Fibroblast of lung (primary cell): ENCODE measurements at places on chromosomes 4 and X. TPM values are rescaled to one million over a fixed set of nuclear protein-coding genes. Genes with fewer than 3 reads are reported as not detected.

DNA sequence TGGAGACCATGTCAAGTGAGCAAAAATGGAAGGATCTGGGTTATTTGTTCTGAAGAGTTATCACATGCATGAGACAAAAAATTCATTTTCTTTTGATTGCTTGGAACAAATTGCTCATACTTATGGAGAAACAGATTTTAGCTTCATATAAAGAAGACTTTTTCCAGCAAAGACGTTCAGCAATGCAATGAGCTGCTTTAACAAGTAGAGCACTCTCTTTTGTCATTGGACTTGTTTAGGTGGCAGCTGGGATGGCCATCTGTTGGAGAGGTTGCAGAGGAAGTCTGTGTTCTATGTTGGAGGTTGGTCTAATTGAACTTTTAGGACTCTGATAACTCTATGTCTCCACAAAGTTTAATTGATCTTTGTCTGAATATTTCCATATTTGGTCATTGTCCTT, 19.9 kb upstream of the CEP135 start:
- no peak for DNase-seq

DNA sequence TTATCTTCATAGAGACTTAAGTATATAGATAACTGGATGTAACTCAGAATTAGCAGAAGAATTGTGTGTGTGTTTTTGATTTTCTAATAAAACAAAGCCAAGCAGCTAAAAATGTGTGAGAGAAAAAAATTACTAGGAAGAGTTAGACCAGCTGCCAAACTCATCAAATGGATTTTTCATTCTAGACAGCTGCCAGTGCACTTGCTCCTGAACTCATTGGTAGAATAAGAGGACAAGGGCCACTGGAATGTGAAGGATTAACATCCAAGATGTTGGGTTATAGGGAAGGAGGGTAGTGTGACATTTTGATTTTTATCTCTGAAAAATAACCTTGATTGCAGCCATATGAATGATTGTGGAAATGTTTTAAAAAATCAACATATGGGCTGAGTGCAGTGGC, 49.7 kb downstream of the EGF start:
- no peak for DNase-seq

DNA sequence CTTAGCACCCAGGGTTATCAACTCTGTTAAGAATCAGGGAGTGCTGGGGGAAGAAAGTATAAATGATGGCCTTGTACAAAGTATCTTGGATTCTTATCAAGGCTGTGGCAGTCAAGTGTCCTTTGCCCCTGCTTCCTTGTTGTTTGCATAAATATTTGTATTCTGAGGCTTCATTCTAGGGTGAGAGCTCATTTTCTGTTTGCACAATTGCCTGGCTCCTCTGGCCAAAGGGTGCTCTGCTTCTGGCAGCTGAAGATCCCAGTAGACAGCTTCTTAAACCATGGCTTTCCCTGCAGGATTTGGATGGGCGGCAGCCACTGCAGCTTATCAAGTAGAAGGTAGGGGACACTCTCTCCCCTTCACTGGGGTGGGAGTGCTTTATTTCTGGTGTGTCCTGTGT, at the start of gene GBA3:
Gene GBA3, plus strand, starts transcription at position 202 of the 400 bp plus-strand sequence.
- DNase-seq: no peak

DNA sequence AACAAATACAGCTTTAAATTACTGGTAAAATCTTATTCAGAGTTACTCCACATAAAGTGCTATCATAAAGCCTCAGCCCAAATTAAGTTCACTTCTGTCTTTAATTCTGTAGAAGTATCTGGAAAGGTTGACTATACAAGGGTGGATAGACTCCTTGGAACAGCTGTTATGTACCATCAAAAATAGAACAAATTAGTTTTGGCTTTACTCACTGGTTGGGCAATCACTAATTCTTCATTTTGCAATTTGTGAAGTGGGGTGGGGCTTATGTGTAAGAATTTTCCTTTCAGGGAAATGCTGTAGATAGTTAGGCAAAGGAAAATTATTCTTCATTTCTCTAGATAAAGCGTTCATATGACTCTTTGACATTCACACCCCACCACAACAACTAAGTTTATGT, 7.8 kb downstream of the DIAPH2 start:
- no peak for DNase-seq

- peak; percentile 39 for DNase-seq
Measured at GRCh38 chrX:3403748-3404147, 57.3 kb upstream of the MXRA5 start.

DNA sequence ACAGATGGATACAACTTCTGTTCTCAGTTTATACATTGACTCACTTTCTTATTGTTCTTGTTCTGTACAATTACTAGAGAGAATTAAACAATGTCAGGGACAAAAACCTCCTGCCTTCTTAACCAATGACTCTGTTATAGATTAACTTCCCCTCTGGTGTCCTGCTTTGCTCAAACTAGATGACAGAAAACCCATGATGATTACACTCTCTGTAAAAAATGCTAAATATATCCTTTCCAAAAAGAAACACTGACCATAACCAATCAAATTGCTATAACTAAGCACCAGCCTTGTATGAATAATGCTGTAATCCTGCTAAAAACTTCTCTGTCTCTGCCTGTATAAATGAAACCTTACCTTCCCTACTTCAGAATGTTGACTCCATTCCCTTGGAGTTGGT, 29.8 kb upstream of the IL13RA2 start:
- peak; percentile 55 for DNase-seq

DNA sequence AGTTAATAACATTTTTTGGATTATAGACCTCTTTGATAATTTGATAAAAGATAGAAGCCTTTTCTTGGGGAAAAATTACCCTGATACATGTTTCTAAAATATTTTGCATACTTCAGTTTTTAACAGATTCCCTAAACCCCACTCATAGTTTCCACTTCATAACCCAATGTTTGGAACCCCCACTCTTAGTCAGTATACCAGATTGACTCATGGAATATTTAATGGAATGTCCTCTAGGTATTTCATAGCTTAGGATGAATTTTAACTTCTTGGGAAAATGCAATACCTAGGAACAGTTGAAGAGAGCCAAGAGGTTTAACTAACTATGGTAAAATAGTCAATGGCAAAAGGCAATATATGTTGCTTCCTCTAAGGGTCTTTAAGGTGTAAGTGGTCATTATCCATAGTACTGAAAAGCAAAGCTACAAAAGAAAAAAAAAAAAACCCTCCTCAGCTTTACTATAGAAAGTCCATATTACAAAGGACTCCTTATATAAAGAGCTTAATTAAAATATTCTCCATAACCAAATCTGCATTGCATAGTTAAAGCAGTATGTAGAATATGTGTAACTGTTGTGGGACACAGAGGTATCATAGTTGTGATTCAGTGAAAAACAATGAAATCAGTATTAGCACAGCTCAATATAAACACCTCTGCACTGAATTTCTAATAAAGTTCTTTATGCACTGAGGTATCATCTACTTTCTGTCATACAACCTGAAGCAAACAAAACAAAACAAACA, 159.9 kb downstream of the PCDH7 start:
- no peak for DNase-seq

GRCh38 chr4:155411546-155411945, 34.8 kb upstream of the MAP9 start:
- DNase-seq: no peak

DNA sequence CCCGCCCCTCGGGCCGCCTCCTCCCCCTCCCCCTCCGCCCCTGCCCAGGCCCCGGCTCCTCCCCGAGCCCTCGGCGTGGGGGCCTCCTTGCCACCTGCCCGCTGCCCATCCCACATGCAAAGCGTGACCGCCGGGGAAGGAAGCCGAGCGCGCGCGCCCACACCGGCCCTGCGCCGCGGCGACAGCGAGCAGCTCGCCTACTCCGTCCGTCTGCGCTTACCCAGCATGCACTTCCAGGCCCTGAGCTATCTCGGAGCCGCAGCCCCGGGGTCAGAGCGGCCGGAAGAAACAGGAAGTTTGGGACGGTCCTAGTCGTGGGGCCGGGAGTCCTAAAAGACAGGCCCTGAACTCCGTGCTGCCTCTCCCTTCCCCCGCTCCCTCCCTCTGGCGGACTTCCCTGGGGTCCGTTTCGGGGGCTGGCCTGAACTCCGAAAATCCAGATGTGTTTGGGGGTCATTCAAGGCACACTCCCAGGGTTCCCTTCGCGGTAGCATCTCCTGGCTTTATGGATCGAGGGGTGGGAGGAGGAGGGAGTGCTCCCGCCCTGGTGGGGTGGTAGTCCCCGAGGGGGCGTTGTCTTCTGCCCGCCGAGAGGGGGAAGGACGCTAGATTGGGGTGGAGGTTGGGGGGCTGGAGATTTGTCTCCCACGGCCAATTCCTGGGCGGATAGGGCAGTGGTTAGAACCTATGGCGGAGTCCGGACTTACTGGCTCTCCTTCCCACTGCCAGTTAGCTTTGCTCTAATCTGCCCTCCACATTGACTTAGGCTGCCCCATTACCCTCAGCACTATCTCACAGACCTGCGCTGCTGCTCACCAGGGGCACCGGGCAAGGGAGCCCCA, 25.0 kb upstream of the BCORL1 start:
- DNase-seq: peak; percentile 44

DNA sequence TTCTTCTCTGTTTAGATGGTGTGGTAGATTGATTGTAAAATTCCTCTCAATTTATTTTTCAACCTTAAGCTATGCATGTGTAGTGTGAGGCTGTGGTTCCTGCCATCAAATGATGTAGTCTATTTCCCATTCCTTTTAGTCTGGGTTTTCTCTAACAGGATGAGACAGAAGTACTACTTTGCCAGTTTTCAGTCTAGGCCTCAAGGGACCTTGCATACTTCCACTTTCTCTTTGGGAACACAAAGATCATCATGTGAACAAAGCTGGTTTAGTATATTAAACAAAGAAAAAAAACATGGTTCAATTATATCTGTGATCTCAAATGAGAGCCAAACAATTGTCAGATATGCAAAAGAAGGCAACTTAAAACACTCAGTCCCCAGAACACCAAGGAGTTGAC, 1284.0 kb downstream of the RAPGEF2 start:
- DNase-seq: no peak

DNA sequence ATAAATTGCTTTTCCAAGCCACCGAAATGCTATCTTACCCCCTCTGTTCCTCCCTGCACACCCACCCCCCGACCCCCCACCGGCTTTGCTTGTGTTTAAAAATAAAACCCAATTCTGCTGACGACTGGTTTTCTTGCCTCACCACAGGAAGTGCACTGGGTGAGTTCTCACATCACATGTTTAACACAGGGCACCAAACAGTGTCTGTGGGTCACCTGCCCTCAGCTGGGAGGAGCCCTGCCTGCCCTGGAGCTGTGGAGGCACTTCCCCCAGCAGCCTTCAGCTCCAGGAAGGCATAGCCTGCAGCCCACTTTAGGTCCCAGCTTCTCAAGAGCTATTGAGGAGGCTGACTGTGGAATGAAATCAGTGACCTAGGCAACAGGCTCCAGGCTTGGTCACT, 8.8 kb downstream of the TMEM255A start:
- no peak for DNase-seq

DNA sequence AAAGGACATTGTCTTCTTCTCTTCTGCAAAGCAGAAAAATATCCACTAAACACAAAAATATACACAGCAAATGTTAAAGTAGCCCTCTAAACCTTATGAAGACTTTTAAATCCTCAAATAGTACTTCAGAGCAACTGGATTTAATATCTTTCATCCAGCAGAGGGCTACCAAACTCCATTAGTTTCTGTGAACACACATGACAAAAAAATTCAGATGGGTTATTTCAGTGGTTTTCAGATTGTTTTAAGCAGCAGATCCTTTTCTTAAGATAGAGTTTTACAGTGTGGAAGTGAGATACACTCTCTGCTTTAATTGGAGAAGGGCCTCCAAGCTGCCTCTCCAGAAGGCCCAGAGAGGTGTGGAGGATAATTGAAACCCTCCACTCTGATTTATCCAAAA, 56.7 kb downstream of the ANK2 start:
- DNase-seq: peak; percentile 77

DNA sequence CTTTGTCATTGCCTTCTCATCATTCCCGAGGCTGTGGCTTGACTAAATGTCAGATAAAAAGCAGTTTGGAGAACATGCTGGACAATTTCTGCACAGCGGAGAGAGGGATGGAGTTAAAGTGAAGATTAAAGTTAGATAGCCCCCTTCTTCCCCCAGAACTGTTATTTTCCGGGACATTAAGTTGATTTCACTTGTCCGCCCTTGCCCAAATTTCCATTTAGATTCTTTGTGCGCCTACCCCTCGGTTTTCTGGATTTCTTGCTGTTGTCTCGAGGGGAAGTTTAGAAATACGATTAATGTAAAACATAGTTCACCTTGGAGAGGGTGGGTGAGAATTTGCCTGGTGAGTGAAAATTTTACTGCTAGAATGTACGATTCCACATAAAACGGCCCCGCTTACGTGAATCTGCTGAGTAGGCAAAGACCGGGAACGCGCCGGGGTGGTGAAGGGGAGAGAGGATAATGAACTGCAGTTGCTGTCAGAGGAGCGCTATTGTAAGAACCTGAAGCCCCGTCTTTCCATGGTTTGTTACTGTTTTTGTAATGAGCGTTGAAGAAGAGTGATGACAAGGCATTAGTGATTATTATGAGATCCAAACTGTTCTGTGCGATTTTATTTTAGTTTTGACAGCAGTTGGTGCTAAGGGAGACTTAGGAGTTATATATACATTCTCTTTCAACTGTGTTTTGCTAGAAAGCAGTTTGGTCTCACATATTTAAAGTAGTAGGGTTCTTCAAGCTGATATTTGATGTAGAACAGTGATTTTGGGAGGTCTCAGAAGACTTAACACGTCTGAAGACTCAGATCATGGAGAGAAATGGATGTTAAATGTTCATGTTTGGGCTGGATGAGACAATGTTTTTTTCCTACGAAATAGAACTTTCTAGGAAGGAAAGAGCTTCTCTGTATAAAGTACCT, 73.0 kb downstream of the AFF1 start:
- DNase-seq: peak; percentile 50

- no peak for DNase-seq
Measured at GRCh38 chrX:72079607-72080006, 52.1 kb downstream of the RTL5 start.

DNA sequence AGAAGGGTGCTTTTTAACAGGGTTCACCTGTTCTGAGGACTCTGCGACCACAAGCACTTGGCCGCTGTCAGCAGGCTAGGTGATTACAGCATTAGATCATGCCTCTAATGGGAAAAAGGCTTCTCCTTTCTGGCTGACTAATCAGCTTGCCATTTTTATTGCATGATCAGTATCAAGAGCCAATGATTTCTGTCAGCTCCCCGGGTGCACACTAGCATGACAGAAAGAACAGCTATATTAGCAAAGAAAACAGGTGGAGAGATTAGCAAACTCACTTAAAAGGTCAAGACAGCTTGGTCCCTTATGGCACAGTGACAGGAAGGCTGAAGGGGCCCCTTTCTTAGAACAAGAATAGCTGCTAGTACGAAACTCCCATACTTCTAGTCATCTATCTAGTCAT, 170.0 kb downstream of the SMIM20 start:
- DNase-seq: peak; percentile 92

GRCh38 chr4:177271091-177271490, 38.6 kb upstream of the NEIL3 start:
- DNase-seq: no peak

Gene F8A1
- 2.3 and 4.8 TPM in 2 replicates for total RNA-seq

Gene DMRTC1
- total RNA-seq: not detected in 2 replicates

Gene FAM9B
- not detected in 2 replicates for total RNA-seq

Gene FMR1NB
- total RNA-seq: not detected in 2 replicates

Gene TBC1D8B
- total RNA-seq: 5.4 and 9.1 TPM in 2 replicates

Gene LAGE3
- 13.4 and 20.5 TPM in 2 replicates for total RNA-seq

Gene SHROOM4
- 0.50 and 0.51 TPM in 2 replicates for total RNA-seq
